ENCODE measurements at places on chromosomes 6 and 20. TPM values are rescaled to one million over a fixed set of nuclear protein-coding genes. Genes with fewer than 3 reads are reported as not detected.

RFX6 gene
- total RNA-seq: not detected

SMPDL3A gene
- 4.1 TPM for total RNA-seq

PRL gene
- total RNA-seq: not detected

FOXO3 gene
- total RNA-seq: 15.7 TPM

DNA sequence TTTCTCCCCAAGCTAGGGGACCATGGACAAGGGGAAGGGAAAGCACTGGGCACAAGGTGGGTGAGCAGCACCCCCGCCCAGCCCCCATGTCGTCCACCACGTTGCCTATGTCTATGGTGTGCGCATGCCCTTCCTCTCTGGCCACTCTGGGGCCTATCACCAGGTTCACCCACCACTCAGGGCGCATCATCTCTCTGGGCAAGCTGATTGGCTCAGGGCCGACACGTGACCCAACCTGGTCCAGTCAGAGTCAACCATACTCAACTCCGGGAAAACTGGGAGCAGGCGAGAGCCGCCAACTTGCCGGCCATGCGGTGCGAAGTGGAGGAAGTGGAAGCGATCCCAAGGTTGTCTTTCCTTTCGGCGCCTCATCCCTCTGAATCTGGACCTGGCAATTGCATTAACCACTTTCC lies 25.9 kb downstream of the ACSS1 start:
- DNase-seq: no peak
- no peak overlapping the region for H3K4me3 ChIP-seq
- H3K27me3 ChIP-seq: no peaks in the 10 kb centered on the region
- H3K4me1 ChIP-seq: peaks cover 8% of the 10 kb centered on the region
- H3K36me3 ChIP-seq: no peaks in the 10 kb centered on the region

GRCh38 chr6:13397359-13398068 lies 69.2 kb upstream of the TBC1D7 start:
- no peak overlapping the region for H3K4me3 ChIP-seq
- no peak overlapping the region for H3K27ac ChIP-seq
- DNase-seq: no peak
- H3K36me3 ChIP-seq: no peaks in the 10 kb centered on the region
- H3K4me1 ChIP-seq: peaks cover 24% of the 10 kb centered on the region

- H3K4me3 ChIP-seq: no peak overlapping the region
- H3K27ac ChIP-seq: no peak overlapping the region
- DNase-seq: no peak
- H3K27me3 ChIP-seq: no peaks in the 10 kb centered on the region
- H3K36me3 ChIP-seq: no peaks in the 10 kb centered on the region
- peaks cover under 1% of the 10 kb centered on the region for H3K4me1 ChIP-seq
These were observed 6.7 kb downstream of the AHCY start for GRCh38 chr20:34296468-34296867.

- H3K36me3 ChIP-seq: peaks cover 2% of the 10 kb centered on the region
- no peak for DNase-seq
- no peaks in the 10 kb centered on the region for H3K27me3 ChIP-seq
- no peak overlapping the region for H3K4me3 ChIP-seq
These were observed 25.5 kb upstream of the DST start for GRCh38 chr6:56668158-56668557.

DNA sequence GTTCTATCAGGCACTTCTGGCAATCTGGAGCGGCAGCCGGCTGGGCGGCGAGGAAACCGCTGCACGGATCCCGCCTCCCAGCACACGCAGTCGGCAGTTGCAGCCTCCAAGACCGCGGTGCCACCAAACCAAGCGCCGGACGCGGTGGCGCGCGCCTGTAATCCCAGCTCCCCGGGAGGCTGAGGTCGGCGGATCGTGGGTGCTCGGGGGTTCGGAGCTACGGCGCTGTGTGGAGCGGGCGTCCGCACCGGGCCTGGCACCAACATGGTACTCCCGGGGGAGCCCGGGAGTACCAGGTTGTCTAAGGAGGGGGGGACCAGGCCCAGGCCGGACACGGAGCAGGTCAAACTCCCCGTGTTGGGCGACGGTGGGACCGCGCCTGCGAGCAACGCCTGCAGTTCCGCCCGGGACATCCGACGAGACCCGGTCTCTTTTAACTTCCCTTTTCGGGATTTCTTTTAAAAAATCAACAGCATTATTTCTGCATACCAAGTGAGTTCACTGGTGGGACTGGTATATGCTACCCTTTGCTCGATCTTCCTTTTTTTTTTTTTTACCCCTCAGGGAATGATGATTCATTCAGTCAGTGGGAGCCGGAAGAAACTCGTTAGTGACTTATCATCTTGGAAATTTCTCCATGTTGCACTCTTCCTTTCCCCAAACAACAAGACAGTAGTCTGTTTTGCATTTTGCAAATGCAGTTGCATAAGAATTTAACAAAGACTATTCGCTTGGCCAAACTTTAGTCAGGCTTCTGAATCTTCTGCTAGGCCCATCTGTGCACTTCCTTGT lies 27.6 kb downstream of the ZNF311 start:
- no peaks in the 10 kb centered on the region for H3K27me3 ChIP-seq
- peak overlapping the region; percentile 22 for H3K27ac ChIP-seq
- no peaks in the 10 kb centered on the region for H3K36me3 ChIP-seq
- peaks cover 21% of the 10 kb centered on the region for H3K4me1 ChIP-seq
